ENCODE measurements at places on chromosomes 2 and 18. TPM values are rescaled to one million over a fixed set of nuclear protein-coding genes. Genes with fewer than 3 reads are reported as not detected.

The NAT8 gene
- total RNA-seq = not detected

The CFAP53 gene
- total RNA-seq = 0.41 TPM

The CNRIP1 gene
- total RNA-seq = 1.9 TPM

The SERPINB10 gene
- total RNA-seq = not detected

The RAB27B gene
- 10.4 TPM for total RNA-seq
